ENCODE measurements at places on chromosomes 3 and 15.

DNA sequence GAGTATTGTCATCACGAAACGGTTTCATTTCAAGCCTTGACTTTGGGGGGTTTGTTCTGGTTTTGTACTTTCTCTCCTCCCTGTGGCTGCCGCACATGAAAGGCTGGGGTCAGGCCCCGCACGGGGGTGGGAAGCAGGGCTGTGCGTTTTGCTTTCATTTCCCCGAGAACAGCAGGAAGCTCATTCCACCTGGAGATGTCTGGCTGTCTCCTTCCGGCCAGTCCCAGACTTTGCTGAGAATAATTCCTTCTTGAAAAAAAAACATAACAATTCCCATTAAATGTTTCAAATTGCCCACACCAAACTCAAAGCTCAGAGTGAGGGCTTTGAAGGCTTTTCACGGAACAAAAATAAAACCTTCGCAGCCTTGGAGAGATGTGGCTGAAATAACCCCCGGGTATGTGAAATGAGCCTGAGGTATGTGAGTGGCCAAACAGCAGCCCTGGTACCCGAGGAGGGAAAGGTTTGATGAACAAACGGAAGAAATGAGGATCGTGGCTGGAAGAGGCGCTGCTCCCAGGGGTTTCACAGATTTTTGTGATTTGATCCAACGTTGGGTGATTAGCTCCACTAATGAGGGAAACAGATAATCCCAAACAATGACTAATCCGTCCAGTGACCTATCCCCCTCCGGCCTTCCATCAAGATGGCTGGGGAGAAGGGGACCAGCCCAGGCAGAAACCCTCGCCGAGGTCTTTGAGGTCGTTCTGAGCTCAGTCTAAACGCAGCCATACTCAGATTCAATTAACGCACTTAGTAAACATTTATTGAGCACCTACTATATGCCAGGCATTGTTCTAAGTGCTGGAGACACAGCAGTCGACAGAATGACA, 126.9 kb upstream of the MEF2A start:
- DNase-seq: no peak

- no peak for DNase-seq
Measured at GRCh38 chr3:73365756-73366397, 258.9 kb downstream of the PDZRN3 start.

GRCh38 chr3:151460774-151461450, at the start of gene IGSF10:
Gene IGSF10, minus strand, starts transcription at chr3:151461061. Its CDS starts 2,352 bp downstream, at chr3:151458709.
- DNase-seq: no peak

- DNase-seq: no peak
Measured at GRCh38 chr15:34993877-34994276, 5.8 kb upstream of the ZNF770 start.

DNA sequence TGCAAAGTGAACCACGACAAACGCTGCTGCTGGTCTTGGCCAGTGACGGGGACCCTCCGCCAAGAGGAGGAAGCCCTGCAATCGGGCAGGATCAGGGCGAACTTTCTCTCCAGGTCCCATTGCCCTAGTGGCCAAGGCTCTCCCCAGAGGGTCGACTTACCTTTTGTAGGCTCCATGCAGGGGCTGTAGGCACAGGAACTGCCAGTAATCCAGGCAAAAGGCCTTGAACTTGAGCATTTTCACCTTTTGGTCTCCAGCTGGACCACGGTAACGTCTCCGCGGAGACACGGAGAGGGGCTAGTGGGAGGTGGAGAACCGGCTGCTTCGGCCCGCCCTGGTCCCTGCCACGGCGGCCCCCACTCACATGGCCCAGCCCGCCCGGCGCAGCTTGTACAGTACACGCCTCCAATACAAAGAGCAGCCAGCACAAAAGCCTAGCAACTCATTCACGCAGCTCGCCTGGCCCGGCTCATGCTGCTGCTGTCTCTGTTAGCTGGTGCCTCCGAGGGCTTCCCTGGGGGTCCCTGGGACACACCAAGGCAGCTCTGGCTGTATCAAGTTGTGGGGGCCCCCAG, 31.0 kb downstream of the IQSEC1 start:
- DNase-seq: no peak

- DNase-seq: peak; percentile 60
Measured at GRCh38 chr15:31434588-31435260, 108.1 kb downstream of the KLF13 start.
